ENCODE measurements at places on chromosomes 2 and 18.

DNA sequence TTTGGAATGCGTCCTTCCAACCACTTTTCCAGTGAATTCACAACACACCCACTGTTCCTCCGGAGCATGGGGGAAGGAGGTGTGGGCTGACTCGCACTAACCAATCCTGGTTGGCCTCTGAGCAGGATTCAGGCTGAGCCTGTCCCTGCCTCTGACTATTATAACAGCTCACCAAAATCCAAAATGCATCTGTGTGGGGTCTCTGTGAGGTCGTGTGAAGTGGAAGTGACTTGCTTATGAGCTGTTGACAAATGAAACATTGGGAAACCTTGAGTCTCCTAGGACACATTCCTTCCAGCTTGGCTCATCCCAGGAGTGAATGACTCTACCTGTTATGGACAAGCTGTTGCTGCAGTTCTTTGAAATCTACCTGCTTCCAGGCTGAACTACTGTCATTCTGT is 1.5 kb downstream of the CIDEA start:
- DNase-seq = no peak

GRCh38 chr18:47901624-47902362 is 28.7 kb downstream of the SMAD2 start:
- DNase-seq = no peak

DNA sequence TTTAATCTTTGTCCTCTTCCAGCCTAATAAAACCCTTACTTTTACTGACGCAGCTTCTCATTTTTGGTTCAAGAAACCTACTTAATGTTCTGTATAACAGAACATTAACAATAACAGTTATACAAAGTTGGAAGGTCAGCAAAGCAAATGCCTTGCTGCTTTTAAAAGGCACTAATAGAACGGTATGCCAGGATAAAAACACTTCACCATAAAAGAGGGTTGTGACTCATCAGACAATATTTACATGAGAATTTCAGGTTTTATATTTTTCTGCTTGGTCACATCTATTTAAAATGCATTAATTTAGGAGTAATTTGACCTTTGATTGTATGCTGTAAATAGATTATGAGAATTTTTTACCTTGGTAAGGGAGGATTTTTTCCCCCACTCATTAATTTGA is 3.0 kb downstream of the KLHL41 start:
- no peak for DNase-seq

GRCh38 chr2:112794131-112794733 is 9.9 kb upstream of the IL1A start:
- DNase-seq = no peak

GRCh38 chr2:36178384-36178783 is 177.2 kb upstream of the CRIM1 start:
- no peak for DNase-seq

DNA sequence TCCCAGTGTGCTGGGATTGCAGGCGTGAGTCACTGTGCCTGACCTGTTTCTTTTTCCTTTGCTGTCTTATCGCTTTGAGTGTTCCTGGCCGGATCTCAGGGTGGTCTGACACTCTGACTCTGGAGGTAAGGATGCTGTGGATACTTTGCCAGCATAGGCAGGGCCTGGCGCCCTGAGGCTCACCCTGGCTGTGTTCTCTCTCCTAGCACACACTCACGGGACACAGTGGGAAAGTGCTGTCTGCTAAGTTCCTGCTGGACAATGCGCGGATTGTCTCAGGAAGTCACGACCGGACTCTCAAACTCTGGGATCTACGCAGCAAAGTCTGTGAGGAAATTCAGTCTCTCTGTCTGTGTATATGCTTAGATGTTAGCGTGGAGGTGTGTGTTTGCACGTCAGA is 18.0 kb upstream of the SAG start:
- DNase-seq = no peak

DNA sequence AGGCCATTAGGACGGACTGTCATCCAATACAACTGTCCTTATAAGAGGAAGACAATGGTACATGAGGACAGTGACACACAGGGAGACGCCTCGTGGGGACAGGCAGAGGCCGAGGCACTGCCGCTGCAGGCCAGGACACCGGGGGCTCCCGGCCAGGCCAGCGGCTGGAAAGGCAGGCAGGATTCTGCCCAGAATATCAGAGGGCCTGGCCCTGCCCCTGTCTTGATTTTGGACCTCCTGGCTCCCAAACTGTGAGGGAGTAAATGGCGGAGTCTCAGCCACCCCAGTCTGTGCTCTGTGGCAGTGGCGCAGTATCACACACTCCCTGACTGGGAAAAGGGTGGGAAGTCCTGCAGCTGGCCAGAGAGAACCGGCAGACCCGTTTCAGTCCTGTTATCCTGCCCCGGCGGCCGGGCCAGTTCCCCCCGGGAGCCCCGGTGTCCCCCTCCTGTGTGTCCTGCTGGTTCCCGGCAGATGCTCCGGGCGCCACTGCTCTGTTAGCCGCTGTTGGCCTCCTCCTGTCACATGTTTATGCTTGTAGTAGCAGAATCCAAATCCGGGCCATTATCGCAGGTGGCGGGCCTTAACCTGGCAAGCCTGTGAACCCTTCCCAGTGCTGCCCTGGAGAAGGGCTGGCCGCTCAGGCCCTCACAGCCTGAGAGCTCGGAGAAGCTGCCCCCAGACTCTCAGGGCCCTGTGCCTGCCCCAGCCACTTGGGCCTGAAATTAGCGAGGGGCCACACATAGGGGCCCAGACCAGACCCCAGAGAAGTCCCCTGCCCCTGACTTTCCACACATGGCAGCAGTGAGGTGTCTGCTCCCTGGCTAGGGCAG is 31.4 kb upstream of the TAF1B start:
- DNase-seq = no peak

DNA sequence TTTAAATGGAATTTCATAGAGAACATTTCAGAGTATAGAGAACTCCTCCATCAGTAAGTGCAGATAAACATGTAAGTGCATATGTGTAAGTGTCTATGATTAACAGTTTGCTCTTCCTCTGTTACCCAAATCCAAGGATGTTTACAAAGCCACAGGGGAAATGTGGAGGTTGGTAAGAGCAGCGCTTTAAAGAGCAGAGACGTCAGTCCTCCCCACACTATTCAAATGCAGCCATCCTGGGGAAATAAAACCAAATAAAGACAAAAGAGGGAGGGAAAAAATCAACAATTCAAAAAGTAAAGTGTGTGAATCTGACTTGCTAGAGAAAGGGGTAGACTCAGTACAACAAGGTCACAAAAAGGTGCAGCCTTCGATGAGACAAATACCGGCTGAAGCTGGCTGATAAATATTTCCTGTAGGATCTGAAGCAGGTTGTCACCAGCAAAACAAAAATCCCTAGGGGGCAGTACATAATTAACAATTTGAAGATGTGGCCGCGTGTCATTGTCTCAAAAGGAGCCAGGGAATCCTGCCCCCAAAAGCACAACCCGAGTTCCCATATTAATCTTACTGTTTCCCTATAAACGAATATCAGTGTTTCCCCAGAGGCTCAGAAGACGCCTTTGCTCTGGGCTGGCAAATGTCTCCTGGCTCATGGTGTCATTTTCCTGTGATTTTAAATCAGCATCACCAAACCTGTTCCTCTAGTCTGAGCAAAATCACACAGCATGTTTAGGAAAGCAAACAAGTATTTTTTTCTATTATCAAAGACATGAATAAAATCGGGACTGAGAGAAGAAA is 216.5 kb downstream of the CDCA7 start:
- DNase-seq = no peak

- no peak for DNase-seq
Observed at GRCh38 chr2:74502147-74502719, 2.8 kb upstream of the LBX2 start.

- no peak for DNase-seq
Observed at GRCh38 chr2:226756131-226756530, 43.5 kb downstream of the IRS1 start.

DNA sequence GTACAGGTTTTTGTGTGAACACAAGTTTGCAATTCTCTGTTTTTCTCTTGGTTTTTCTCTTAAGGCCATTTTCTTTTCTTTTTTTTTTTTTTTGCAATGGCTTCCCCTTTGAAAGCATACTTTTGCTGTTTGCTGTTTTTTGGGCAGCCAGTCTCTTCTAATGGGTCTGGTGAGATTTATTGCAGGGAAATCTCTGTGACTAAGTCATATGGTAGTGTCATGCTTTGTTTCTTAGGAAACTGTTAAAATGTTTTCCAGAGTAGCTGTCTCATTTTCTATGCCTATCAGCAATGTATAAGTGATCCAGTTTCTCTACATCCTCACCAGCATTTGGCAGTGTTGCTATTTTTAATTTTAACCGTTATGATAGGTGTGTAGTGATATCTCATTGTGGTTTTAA is 27.9 kb upstream of the CDCA7 start:
- DNase-seq = no peak

GRCh38 chr2:98701230-98701629 is 29.7 kb downstream of the MGAT4A start:
- no peak for DNase-seq

DNA sequence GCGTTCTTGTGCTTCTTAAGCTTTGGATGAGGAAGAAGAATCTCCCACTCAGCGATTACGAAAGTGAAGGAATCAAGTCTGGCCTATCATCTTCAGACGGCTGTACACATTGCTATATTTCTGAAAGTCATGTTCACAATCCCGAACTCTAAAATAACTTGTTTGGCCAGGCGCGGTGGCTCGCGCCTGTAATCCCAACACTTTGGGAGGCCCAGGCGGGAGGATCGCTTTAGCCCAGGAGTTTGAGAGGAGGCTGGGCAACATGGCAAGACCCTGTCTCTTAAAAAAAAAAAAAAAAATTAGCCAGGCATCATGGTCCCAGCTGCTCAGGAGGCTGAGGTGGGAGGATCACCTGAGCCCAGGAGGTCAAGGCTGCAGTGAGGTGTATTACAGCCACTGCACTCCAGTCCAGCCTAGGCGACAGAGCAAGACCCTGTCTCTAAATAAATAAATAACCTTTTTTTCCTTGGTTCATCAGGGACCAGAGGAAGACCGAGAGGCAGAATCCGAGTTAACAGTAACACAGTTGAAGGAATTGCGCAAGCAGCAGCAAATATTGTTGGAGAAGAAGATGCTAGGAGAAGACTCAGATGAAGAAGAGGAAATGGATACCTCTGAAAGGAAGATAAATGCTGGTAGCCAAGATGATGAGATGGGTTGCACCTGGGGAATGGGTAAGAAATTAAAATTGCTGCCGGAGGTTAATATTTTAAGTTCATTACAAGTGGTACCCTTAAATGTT is 1.1 kb downstream of the SLC4A1AP start:
- no peak for DNase-seq

DNA sequence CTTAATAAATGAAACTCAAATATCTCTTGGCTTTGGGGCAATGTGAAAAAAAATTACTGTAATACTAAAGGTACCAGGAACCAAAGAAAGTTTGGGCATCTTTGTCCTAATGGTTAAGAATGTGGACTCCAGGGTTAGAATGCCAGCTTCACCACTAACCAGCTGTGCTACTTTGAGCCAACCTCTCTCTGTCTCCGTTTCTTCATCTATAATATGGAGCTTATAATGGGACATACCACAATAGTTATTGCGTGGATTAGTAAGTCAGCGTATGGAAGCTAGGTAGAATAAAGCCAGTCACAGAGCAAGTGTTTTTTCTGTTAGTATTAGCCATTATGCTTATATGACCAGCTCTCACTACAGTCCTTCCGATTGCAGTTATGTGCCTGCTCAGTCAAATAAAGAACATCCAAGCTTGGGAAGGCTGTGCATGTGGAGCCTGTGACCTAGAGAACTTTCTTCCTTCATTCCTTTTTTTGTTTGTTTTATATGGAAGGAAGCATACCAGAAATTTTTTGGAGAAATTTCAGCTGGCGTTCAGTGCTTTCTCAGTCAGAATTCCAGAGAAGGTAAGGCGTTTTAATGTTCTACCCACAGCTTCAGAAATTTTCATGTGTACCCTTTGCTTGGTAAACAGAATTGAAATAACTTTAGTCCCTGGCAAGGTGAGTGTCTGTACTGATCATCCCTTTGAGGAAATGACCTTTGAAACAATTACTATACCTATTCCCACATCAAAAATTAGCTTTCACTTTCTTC is 114.0 kb upstream of the RND3 start:
- no peak for DNase-seq

DNA sequence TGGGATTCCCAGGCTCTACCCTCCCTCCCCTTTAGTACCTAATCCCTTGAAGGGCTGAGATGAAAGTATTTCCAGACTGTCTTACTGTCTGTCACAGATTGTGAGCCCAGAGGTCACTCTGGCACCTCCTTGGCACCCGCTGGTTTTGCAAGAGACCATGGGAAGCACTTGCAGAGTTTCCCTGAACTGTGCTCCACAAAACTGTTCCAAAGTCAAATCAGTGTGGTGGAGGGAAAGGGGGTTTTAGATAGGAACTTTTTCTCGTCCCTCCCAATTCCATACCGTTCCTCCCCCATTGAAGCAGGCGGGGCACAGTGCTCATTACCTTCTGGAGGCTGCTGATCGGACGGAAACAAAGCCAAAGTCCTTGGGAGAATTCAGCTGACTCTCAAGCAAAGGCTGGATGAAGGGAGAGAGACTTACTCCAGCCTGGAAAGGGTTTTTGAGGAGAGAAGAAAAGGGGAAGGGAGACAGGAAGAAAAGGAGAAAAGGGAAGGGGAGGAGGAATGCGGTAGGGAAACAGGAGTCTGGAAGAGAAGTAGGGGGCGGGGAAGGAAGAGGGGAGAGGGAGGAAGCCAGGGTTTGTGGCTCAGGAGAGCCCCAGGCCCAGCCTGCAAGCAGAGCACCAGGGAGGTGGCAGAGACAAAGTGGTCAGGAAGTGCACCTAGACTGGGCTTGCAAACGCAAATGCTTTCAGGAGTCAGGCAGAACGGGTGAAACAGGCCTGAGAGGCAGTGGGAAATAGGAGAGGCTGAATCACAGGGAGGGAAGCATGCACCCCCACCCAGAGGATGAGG is 88.4 kb upstream of the SP3 start:
- DNase-seq = no peak

DNA sequence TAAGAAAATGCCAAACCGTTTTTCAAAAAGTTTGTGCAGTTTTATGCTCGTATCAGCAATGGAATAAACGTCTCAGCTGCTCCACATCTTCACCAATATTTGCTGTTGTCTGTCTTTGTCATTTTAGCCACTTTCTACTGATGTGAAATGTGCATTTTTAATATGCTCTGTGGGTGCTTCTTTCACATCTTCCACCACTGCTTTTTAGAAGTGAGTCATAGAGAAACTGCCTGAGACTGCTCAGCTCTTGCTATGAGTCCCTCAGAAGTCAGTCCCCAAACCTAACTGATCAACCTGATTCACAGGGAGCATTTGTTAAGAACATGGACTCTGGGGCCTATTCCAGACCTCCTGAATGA is 41.0 kb upstream of the EPC2 start:
- DNase-seq = no peak

DNA sequence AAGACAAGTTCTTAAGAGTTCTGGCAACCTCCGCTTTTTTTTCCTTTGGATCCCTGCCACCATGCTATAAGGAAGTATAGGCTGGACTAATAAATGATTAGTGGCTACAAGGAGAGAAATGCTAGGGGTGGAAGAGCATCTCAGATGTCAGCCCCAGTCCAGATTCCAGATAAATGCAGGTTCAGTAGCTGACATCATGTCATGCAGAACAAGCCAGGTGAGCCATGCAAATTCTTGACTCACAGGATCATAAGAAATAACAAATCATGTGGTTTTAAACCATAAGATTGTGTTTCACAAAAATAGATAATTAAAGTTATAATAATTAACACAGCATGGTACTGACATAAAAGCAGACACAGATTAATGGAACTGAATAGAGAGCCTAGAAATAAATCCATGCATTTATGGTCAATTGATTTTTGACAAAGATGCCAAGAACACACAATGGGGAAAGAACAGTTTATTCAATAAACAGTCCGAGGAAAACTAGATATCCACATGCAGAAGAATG is 152.9 kb upstream of the SESTD1 start:
- DNase-seq = no peak

- DNase-seq = no peak
Observed at GRCh38 chr18:48519431-48520100, 19.3 kb upstream of the CTIF start.

GRCh38 chr18:47996091-47996541 is 65.7 kb upstream of the SMAD2 start:
- DNase-seq = no peak

Data from activated CD8-positive, alpha-beta memory T cell treated with anti-CD3 and anti-CD28 coated beads, Interleukin-2, amount 50 U/mL, for 4 hours (primary cell).